Glutamatergic neuron (in vitro differentiated cells): ENCODE measurements at places on chromosomes 3 and 15.

DNA sequence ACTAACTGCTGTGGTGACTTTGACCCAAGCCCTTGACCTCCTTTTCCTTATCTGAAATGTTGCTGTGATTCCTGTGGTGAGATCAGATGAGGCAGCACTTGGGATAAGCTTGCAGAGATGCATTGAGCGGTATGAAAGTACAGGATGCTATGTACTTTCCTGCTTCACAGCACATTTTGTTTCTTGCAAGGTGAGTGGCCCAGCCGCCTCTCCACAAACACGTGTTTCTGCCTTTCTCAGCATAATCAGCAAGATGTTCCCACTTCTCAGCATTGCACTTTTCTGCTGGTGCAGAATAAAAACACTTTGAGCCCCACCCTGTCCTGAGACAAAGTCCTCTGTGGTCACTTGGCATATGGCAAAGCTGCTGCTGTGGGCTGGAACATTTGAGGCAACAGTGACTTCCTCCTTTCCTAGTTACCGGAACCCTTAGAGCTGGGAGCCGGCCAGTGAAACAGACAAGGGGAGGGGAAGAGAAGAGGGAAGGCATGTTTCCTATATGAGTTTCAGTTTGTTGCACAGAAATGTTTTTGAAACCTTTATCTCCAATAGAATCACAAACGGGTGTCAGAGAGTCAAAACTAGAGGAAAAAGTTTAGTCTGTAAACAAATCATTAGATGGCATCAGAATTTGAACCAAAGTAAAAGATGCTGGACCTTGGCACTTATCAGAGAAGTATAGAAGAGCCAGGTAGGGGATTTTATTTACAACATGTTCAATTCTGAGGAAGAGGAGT is 5.0 kb downstream of the NUDT16 start:
- DNase-seq, result no peak

- no peak for DNase-seq
Measured at GRCh38 chr3:111336511-111336910, 205.5 kb upstream of the CD96 start.

DNA sequence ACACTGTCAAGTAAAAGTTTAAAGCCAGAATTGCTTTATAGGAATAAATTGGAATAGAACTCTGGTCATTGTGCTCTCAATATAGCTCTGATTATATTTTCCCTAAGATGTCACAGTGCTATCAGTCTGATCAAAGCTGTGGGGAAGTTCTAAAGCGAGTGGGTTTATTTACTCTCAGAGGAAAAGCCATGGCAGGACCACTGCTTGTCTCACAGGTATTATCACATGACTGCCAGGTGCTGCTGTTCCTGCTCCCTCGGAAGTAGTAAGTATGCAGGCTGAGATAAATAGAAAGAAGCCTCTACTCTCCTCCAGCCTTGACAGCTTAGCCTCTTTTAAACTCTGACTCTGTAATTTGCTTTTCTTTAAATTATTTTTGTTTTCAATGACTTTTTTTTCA is 49.1 kb upstream of the UTS2B start:
- DNase-seq, result no peak

DNA sequence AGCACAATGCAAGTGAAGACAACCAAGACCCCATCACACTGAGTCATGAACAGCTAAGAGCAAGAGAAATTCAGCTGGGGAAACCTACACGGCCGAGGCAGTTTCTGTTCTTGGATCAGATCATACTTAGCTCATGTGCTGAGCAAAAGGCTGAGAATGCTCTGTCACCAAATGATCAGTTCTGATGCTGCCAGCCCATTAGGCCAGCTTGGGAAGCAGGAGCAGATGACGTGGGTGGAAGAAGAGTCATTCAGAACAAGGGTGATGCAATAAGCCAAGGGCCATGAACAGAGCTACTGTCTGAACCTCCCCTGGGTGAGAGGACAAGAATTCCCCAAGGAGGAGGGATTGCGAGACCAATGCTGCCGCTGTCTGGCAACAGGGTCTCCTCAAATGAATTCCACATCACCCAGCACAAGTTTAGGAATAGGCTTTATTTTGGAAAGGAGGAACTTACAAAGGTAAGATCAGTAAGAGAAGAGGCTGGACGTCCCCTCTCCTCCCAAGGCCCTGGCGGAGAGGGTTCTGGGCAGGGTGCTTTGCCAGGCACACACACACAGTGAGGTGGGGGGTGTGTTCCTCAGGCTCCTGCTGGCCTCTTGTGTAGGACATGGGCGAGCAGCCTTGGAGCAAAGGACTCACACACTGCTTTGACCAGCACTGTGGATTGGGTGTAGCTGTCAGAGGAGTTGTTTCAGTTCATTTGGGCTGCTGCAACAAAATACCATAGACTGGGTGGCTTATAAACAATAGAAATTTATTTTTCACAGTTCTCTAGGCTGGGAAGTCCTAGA is 65.6 kb upstream of the CTXND1 start:
- DNase-seq, result no peak

- no peak for DNase-seq
Measured at GRCh38 chr3:55497250-55497649, 10.1 kb upstream of the WNT5A start.

DNA sequence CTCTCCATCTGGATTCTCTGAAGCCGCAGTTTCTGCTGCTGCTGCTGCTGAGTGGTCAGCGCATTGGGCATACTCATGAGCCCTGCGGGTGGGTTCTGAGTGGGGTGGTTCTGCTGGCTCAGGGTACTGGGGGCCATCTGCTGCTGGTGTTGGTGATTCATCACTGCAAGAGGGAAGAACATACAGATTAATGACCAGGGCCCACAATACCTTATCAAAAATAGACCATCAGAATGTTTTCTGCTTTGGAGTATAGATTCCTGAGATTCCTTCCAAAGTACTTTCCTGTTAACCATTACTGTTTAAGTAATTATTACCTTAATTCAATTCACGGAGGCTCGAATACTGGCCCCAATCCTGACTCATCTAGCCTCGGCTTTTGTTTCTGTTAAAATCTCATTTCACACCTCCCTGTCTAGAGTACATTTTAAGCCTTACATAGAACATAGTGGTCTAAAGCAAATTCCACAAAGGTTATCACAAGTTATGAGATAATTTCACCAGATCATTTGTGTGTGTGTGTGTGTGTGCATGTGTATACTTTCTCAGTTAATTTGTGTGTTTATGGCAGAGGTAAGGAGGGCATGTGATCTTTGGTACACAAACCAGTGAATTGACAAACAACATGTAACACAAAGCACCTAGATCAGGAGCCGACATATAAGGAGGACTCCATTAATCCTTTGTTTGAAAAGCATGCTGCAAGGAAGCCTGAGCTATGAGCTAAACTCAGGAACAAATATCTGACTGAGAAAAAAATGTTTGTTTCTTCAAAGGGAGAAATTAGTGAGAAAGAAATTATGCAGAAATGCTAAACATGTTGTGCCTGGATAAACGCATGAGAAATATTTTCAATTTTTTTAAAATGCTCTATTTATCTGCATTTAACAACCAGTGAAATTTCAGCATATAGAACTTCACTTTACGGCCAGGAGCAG is 68.1 kb downstream of the TM4SF4 start:
- DNase-seq, result no peak

GRCh38 chr3:12351145-12351544 is 62.3 kb downstream of the PPARG start:
- no peak for DNase-seq

DNA sequence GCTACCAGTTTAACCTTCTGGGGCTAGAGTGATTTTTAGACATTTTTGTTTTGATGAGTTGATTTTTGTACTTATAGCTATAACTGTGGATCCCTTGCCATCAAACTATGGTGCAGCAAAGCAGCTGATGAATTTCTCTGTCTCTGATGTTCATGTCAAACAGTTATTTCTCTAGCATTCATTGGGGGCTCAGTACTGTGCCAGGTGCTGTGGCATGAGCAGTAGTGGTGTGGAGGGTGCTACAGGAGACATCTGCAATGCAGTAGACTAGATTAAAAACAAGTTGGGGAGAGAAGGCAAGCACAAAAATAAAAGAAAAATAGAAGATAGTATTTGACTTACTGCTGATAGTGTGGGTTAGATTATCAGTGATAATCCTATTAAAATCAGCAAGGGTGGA is 95.3 kb downstream of the AKAP13 start:
- no peak for DNase-seq

GRCh38 chr15:98455904-98456303 is 192.4 kb upstream of the IGF1R start:
- DNase-seq, result no peak

- DNase-seq, result no peak
Measured at GRCh38 chr15:83504365-83504764, 57.2 kb downstream of the SH3GL3 start.

DNA sequence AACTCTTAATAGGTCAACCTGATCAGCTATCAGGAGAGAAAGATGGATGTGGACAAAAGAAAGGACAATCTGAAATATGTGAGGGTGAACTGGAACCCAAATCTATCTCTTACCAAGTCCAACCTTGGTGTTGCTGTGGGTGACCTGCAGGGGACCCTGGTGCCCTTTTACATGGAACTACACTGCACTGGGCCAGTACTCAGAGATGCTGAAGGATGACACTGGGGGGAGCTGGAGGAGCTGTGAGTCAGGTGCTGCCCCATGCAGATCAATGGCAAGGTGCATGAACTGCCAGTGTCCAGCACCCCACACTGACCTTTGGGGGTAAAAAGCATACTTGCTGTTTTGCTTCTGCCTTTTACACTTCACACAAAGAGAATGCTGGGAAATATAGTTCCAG is 55.6 kb upstream of the TBC1D5 start:
- no peak for DNase-seq

- DNase-seq, result no peak
Measured at GRCh38 chr15:60135961-60136360, 131.8 kb downstream of the FOXB1 start.

- no peak for DNase-seq
Measured at GRCh38 chr3:125694761-125695294, 99.5 kb upstream of the OSBPL11 start.

DNA sequence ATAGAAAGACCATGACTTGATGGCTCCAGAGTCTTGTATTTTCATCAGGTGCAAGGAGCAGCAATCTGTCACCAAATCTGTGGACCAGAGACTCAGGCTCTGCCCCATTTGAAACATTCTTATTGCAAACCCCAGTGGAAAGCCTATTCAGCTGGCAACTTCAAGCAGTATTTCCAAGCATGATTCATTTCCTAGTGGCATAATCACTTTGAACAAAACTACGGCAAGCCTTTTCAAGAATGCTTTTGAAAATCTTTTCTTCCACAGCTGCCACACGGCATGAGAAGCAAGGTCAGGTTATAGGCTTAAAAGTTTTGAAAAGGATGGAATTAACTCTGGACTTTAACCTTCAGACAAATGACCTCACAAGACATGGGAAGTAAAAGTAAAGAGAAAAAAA is 122.0 kb upstream of the BFSP2 start:
- no peak for DNase-seq

GRCh38 chr15:91472316-91472756 is 372.3 kb downstream of the SV2B start:
- no peak for DNase-seq

DNA sequence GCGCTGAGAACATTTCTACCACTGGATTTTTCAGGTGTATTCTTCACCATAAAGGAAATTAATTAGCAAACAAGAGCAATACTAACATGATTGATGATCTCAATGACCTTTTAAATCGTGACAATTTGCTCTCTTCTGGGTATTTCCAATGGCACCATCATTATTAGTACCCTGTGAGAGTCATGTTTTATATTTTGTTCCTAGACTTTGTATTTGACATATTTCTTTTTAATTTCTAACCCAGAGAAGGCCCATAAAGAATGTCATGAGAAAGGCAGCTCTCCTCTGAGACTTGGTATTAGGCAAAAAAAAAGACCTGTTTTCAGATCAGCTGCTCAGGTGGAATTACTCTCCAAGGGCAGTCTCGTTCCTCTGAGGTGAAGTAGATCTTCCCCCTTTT is 1253.4 kb downstream of the ROBO2 start:
- DNase-seq, result no peak

DNA sequence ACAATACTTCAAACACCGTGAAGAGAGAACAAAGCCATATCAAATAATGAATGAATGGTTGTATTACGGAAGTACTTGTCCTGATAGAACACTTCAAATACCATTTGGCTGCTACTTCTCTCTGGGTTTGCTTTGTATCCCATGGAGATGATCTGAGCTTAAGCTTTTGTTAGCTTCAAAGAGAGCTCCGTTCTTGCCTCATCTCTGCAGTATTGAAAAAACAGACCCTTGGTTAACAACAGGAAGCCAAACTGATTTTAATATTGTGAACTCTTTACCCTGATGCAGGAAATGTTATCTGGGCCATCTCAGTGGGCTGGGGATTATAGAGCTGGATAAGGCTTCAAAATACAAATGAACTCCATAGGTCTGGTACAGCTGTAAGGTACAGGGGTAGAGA is 101.0 kb downstream of the CHL1 start:
- no peak for DNase-seq

DNA sequence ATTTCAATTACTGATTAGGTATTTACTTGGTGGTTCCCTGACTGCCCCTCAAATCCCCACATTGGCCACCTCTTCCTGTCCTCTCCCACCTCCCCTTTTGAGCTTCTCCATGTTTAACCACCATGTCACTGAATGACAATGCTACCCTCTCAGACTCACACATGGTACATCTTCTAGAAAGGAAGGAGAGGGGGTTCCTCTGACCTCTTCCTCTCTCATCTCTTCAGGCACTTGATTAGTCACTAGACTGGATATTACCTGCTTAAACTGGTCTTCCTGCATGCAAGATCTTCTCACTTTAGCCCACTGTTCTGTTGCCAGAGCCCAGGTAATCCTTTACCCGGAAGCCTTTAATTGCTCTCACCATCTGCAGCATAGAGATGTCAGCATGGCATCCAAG is 64.9 kb downstream of the DIPK2A start:
- DNase-seq, result no peak

GRCh38 chr3:31193871-31194270 is 299.4 kb upstream of the GADL1 start:
- no peak for DNase-seq

- DNase-seq, result no peak
Measured at GRCh38 chr15:62278534-62278933, 113.4 kb upstream of the C2CD4B start.

- DNase-seq, result no peak
Measured at GRCh38 chr3:124653797-124654469, 76.3 kb upstream of the UMPS start.
